Activated naive CD8-positive, alpha-beta T cell treated with anti-CD3 and anti-CD28 coated beads, Interleukin-2, amount 10 ng/mL, durations not matched to agents 7 days and 5 days (primary cell): ENCODE measurements at places on chromosomes 1 and 21. TPM values are rescaled to one million over a fixed set of nuclear protein-coding genes. Genes with fewer than 3 reads are reported as not detected.

- no peak for DNase-seq
These were observed 216.9 kb downstream of the RYR2 start for GRCh38 chr1:237258871-237259270.

DNA sequence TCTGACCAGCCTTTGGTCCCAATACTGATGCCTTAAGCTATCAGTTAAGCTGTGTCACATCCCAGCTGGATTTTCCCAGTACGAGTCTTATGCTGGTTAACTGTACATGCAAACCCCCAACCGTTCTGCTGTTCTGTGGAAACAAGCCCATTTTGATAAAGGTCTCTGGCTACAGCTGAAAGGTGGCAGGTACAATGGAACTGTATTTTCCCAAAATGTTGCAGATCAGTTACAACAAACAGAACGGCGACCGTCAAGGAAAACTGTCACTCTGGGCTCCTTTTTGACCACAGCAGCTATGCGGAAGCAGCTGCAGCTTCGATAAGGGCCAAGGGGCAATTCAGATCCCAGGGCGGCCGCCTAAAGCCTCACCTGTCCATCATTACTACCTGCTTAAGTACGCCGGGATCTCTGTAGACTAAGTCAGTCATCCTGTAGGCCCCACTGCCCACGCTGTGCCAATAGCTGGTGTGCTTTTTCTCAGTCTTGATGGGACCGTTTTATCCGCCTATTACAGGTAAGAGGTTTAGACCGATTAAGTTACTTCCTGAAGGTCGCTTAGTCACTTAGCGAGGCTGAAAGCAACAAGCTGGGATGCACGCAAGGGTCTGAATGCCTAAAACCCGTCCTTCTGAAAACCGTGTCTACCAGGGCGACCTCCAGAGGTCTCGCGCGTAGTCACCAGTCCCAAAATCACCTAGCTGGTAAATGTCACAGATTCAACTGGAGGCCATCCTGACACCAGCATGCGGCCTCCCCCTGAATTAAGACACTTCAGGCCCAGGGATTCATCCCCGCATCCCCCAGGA is 11.1 kb upstream of the RAB42 start:
- DNase-seq: peak; percentile 57

DNA sequence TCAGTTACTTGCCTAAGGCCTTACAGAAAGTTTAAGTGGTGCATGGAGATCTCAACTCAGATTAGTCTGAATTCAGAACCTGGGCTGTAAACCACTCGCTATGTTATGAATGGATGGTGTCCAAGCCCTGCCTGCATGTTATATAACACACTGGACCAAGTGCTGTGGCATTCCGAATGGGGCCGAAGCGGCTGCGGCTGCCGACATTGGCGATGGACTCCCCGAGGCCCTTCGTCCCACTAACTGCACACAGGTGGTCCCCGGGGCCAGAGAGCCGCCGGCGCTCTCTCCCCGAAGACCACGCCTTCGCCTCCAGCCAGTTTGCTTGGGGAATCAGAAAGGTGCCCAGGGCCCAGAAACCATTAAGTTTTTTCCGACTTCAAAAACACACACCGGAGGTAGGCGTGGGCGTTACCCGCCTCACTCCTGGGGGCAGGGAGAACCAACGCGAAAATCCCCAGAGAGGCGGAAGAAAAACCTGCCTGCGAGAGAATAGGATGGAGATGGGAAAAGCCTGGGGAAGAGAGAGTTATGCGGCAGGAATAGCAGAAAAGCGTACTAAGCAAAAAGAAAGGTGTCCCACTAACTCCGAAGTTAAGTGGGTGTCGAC is 579 bp upstream of the TENT5C start:
- DNase-seq: no peak

GRCh38 chr21:29667651-29668050 is 272.1 kb downstream of the GRIK1 start:
- no peak for DNase-seq

DNA sequence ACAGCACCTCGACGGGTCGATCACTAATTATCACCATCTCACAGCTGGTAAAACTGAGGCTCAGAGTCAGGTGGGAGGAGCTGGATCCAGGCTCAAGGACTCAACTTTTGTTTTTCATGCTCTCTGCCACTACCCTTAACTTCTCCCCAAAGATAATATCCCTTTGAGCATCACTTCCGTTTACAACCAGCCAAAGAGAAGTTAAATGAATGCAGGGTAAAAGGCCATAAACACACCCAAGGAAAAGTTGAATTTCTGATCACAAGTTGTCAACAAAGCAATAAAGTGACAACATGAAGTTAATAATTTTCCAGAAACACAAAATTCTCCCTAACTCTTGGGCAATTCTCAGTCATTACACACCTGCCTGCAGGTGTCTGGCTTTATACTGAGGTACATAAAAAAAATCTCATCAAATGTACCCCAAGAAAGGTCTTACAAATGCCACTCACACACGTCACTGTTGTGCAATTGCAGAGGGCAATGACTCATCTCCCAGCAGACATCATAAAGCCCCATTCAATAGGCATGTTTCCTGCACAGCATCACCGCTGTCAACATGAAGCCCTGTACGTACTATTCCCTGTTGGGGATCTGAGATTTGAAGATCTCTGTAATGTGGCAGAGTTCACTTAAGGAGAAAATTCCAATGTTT is 3.4 kb downstream of the OR2T11 start:
- DNase-seq: no peak

- no peak for DNase-seq
These were observed 37.3 kb downstream of the GPR137B start for GRCh38 chr1:236179634-236180033.

DNA sequence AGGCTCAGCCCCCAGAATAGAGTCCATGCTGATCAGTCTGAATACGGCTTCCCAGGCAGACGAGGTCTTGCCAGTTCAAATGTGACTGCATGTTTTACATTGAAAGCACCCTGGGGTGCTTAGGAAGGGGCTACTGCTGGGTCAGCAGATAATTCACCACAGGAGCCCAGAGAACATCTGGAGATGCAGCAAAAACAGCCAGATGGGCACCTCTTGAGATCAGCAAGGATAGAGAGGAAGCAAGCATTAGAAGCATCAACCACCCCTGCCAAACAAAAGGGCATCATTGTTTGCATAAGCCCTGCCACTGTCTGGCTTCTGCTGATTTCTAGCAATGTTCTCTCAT is 403.1 kb downstream of the RRAGC start:
- no peak for DNase-seq

AIM2 gene
- total RNA-seq: 4.4 TPM

ANGPTL1 gene
- not detected for total RNA-seq
